Skin of body (tissue), 3 donors: ENCODE measurements at places on chromosomes 12 and 14. TPM values are rescaled to one million over a fixed set of nuclear protein-coding genes. Genes with fewer than 3 reads are reported as not detected.

GRCh38 chr12:14928931-14929330 is 9.4 kb downstream of the ERP27 start:
- peak; percentile 58 for DNase-seq

DNA sequence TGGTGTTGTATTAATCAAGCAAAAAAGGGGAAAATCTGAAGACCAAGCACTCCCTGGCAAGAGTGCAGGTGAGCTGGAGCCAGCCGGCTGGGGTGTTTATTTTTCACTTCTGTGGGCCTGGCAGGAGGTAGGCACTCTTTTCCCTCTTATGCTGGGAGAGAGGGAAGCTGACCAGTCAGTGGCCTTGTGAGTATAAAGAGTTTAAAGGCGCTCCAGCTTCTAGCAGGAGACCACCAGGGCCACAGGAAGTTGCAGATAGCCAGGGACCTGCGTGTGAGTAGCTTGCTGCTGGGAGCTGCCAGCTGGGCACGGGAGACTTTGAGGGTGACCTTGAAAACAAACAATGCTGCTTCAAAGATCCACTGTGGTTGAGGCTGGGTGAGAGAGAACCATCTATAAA is 217.4 kb upstream of the PWP1 start:
- no peak for DNase-seq

DNA sequence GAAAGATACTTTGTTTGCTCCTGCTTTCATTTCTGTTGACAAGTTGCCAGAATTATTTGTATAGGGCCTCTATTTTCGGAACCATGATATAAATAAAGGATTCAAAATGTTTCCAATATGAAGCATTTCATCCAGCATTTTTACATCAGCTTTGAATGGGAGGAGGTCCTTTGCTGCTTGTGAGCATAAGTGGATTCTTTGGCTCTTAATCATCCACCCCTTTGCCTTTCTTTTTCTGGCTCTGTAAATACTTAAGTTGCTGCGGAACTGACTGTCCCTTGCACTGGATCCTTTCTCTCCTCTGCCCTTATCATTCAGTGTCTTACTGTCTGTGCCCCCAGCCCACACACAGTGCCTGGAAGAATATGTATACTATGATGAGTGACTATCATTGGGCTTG is 357.3 kb upstream of the RGS6 start:
- DNase-seq, result peak; percentile 78

The KCNA1 gene
- 0.30 TPM for total RNA-seq

GRCh38 chr14:93926245-93926872 is 785 bp upstream of the FAM181A start:
- DNase-seq, result no peak

GRCh38 chr14:105015905-105016304 is 5.0 kb downstream of the CDCA4 start:
- DNase-seq, result no peak

DNA sequence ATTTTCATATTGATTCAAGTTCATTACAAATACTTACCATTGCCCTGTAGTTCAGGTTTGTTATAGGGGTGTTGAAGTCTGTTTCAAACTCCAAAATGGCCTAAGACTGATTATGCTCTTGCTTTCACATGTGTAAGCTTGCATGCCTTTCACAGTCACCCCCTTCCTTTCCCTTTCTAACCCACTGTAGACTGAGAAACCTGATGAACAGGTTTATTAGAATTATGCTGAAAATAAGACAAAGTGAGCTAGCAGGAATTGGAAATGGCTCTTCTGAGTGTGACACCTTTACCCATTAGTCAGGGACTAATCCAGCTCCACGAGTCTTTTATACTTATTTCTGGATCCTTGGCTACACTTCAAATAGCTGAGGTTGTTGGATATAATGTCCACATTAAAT is 38.9 kb downstream of the FBXO33 start:
- no peak for DNase-seq

GRCh38 chr12:117119592-117120198 is 20.5 kb upstream of the TESC start:
- DNase-seq, result no peak

The KCNMB4 gene
- 4.1 TPM for total RNA-seq

The MRPL51 gene
- total RNA-seq, result 59.9 TPM

- DNase-seq, result no peak
Observed at GRCh38 chr14:51981218-51981854, 8.0 kb upstream of the RTRAF start.

- DNase-seq, result no peak
Observed at GRCh38 chr12:54572881-54573280, 15.6 kb downstream of the PPP1R1A start.

DNA sequence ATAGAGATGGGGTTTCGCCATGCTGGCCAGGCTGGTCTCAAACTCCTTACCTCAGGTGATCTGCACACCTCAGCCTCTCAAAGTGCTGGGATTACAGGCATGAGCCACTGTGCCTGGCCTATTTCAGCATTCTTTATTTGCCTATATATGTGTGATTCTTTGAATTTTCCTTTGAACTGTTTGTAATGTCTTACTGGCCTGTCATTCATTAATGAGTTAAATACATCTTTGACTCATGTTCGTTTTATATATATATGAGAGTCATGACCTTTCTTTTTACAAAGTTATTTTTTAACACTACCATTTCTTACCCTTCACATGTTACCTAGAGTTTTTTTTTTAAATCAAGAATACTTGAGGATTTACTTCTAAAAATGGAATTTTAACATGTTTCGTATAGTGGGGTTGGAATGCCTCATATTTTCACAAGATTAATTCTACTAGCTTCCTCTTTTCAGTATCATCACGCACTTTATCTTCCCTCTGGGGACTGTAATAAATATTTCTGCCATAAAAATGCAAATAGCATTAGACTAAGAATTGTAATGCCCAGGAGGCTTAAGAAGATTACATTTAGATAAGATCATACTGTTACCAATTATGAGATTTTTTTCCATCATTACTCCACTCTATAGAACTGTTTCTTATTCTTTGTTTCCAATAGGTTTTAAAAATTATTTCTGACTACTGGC is 66.7 kb downstream of the NTN4 start:
- DNase-seq, result no peak

- no peak for DNase-seq
Observed at GRCh38 chr14:95125221-95125620, 32.1 kb downstream of the DICER1 start.
